ENCODE measurements at places on chromosomes 1 and 21.

DNA sequence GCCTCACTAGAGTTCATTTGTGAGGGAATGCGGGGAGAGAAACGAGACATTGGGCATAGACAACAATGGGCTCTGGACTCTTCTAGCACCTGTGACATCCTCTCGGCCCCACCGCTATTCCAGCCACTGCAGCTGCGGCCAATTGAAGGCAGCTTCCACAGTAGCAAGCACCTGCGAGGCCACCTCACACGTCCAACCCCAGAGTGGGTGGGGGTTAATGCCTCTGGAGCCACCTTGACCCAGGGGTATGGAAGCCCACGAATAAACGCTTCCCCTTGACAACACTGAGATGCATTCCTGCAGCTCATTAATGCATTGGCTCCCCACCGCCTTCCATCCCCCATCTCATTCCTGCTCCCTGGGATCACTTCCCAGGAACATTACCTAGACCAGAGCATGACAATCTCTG, 104.4 kb downstream of the GLIS1 start:
- H3K27ac ChIP-seq = no peak overlapping the region
- H3K36me3 ChIP-seq = no peaks in the 10 kb centered on the region
- no peaks in the 10 kb centered on the region for H3K4me1 ChIP-seq
- no peak overlapping the region for H3K4me3 ChIP-seq

DNA sequence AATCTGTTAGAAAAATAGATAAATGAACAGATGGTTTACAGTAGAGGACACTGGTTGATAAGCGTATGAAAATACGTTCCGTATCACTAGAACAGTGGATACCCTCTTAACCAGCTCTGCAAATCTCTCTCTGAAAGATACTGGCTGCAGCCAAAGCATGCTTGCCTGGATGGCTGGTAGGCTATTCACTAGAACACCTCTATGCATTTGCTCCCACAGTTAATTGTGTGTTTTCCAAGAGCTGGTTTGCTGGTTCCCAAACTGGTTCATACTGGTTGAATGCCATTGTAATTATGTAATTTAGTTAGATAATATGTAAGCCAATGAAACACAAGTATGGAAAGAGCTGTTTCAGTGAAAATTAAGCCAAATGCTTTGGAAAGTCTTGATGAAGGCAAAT, 126.6 kb downstream of the C1orf21 start:
- H3K4me1 ChIP-seq = no peaks in the 10 kb centered on the region
- no peak overlapping the region for H3K27ac ChIP-seq
- DNase-seq = no peak
- no peaks in the 10 kb centered on the region for H3K27me3 ChIP-seq
- H3K4me3 ChIP-seq = no peak overlapping the region
- no peaks in the 10 kb centered on the region for H3K36me3 ChIP-seq

DNA sequence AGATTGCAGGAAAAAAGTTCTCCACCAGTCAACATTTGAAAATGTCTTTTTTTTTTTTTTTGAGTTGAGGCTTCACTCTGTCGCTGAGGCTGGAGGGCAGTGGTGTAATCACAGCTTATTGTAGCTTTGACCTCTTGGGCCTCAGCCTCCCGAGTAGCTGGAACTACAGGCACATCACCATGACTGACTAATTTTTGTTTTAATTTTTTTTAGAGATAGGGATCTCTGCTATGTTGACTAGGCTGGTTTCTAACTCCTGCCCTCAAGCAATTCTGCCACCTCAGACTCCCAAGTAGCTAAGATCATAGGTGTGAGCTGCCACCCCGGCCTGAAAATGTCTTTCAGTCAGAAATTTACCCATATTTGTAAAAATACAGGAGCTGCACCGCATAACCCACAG, 30.6 kb upstream of the USP24 start:
- H3K36me3 ChIP-seq = no peaks in the 10 kb centered on the region
- H3K27me3 ChIP-seq = no peaks in the 10 kb centered on the region
- DNase-seq = no peak
- no peak overlapping the region for H3K27ac ChIP-seq

- H3K27ac ChIP-seq = no peak overlapping the region
- H3K36me3 ChIP-seq = no peaks in the 10 kb centered on the region
- H3K4me3 ChIP-seq = no peak overlapping the region
- no peaks in the 10 kb centered on the region for H3K27me3 ChIP-seq
These were observed 18.8 kb downstream of the RNF220 start for GRCh38 chr1:44423591-44424537.

DNA sequence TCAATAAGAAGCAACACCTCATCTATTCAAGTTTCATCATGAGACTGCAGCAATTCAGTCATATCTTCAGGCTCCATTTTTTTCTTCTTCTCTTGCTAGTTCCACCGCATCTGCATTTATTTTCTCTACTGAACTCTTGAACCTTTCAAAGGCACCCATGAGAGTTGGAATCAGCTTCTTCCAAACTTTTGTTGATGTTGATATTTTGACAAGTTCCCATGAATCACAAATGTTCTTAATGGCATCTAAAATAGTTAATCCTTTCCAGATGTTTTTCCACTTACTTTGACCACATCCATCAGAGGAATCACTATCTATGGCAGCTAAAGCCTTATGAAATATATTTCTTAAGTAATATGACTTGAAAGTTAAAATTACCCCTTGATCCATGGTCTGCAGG, 434.3 kb downstream of the GPATCH2 start:
- no peaks in the 10 kb centered on the region for H3K27me3 ChIP-seq
- no peak overlapping the region for H3K4me3 ChIP-seq
- H3K36me3 ChIP-seq = no peaks in the 10 kb centered on the region
- no peaks in the 10 kb centered on the region for H3K4me1 ChIP-seq
